D721Med (cell line): ENCODE measurements at places on chromosomes 5 and 9.

GRCh38 chr5:75457691-75458090 lies 53.7 kb downstream of the CERT1 start:
- DNase-seq, result no peak

DNA sequence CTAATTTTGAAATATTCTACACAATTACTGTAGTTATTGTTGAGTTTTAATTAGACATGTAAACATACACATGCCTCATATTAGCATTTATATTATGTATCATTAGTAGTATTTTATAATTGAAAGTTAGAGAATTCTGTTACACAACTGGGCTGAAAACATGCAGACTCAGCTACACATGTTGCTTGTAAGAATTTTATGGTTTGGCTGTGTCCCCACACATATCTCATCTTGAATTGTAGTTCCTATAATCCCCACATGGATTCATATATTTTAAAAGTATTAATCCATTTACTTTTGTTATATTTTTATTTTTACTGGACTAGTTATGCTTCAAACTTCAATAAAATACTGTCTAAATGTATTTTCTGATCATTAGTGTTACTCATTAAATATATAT lies 2075.3 kb upstream of the C9orf72 start:
- no peak for DNase-seq

DNA sequence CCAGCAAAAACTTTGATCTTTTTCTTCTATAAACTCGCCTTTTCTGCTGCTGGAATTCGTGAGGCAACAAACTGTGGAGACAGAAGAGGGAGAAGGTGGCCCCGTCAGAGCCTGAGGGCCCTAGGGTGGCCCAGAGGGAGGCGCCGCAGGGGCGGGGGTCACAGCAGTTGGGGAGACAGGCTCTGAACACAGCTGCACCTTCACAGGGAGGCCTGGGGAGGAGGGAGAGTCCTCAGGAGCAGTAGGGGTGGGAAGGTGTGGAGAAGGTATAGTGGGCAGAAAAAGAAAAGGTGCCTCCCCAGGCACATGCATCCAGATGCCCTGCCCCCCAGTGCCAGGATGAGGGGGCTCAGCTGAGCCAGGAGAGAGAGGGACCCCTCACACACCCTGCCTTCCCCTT lies 15.1 kb downstream of the PHF19 start:
- no peak for DNase-seq

- no peak for DNase-seq
Measured at GRCh38 chr5:56317923-56318561, 84.9 kb upstream of the ANKRD55 start.

GRCh38 chr5:142170254-142170953 lies 61.8 kb downstream of the NDFIP1 start:
- DNase-seq, result no peak
